Stimulated activated CD8-positive, alpha-beta memory T cell treated with anti-CD3 and anti-CD28 coated beads, Interleukin-2, amount 100 ng/mL, for 1 hour (primary cell): ENCODE measurements at places on chromosomes 6 and 20.

DNA sequence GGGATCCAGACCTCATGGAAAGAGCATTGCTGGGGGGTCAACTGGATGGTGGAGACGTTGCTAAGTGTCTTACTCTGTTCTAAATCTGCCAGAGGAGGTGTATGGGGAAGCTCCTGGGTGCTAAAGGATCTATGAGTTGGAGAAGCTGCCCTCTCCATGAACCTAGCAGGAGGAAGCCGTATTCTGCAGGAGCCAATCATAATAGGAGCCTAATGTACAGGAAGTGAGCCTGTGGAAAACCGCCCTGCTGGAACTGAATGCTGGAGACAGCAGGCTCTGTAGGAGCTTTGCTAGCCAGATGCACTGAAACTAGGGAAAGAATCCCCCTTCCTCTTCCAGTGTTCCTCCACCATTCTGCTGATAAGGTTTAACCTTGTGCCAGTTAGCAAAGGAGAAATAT is 10.9 kb downstream of the CASP8AP2 start:
- DNase-seq = no peak

GRCh38 chr6:144214622-144215401 is 64.5 kb downstream of the STX11 start:
- DNase-seq = no peak

- no peak for DNase-seq
These were observed 50.1 kb downstream of the GRM4 start for GRCh38 chr6:34095741-34096140.

DNA sequence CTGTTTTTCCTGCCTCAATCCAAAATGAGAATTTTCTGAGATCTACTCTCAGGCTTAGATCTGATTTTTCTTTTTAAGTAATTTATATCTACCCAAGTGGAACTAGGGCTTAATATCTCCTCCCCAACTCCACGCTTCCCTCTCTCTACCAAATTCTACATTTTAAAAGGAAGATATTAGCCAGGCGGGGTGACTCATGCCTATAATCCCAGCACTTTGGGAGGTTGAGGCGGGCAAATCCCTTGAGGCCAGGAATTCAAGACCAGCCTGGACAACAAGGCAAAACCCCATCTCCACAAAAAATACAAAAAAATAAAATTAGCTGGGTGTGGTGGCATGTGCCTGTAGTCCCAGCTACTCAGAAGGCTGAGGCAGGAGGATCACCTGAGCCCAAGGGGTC is 61.0 kb downstream of the MTFR2 start:
- no peak for DNase-seq

GRCh38 chr6:163513003-163513402 is 98.5 kb downstream of the QKI start:
- DNase-seq = no peak

DNA sequence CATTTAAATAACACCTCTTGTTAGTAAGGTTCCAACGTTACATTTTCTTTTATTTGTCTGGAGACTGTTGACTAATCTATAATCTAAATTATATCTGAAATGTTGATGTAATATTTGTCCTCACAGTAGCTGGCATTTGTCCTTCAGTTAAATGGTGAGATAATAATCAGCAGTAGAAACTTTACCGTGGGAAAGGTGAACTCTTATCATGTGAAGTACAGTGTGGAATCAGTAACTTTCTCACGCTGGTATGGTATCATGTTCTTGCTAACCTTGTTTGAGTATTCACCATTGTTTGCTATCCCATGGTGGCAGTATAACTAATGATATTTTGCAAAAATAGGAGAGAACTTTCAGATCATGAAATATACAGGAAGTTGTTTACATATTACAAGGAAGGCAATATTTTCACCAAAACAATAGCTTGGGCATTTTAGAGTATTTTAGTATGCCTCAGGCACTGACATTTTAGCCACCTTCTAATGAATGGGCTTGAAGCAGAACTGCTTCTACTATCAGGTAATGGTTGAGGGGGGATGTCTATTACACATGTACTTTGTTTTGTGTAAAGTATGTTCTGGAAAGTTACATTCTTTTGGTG is 4.8 kb downstream of the GMNN start:
- no peak for DNase-seq

GRCh38 chr6:133546098-133546497 is 304.9 kb downstream of the EYA4 start:
- no peak for DNase-seq

DNA sequence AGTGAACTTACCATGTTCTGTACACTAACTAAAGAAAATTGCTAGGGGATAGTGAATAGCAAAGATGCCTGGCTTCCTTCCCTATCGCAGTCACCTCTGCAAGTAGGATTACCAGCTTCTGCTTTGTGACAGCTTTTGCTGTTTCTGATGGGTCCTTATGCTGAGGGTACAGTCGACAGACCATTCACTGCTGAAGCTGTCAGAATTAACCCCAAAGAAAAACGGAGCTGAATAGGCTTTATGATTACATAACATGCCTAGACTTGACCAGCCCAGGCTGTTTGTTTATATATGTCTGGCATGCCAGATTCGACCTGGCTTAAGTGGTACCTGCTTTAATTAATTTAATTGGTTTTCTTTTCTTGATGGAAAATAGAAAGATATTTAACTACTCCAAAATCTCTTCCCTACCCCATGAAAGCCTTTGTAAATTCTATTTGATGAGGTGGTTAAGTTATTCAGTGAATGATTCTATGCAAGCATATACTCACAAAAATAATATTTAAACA is 21.7 kb upstream of the PRELID3B start:
- DNase-seq = no peak

- no peak for DNase-seq
These were observed 81.5 kb downstream of the CEBPB start for GRCh38 chr20:50272030-50272723.

GRCh38 chr20:10490706-10491105 is 55.6 kb downstream of the SLX4IP start:
- DNase-seq = no peak

- no peak for DNase-seq
These were observed 5.3 kb upstream of the COL12A1 start for GRCh38 chr6:75210885-75211739.

DNA sequence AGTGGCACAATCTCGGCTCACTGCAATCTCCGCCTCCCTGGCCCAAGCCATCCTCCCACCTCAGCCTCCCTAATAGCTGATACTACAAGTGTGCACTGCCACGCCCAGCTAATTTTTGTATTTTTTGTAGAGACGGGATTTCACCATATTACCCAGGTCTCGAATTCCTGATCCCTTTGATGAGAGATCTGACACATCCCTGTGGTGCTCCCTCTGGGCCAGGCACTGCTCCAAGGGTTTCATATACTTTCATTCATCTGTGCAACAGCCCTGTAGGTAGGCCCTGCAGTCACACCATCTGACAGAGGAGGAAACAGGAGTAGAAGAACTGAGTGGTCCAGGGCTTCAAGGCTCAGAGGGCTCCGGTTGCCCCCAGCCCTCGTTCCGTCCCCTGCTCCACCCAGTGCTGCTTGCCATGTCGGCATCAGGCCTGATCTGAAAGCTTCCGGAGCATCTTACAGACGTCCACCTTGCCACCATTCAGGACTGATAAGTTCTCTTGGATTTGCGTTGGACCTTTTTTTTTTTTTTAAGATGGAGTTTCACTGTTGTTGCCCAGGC is 3.3 kb downstream of the ZGPAT start:
- no peak for DNase-seq

DNA sequence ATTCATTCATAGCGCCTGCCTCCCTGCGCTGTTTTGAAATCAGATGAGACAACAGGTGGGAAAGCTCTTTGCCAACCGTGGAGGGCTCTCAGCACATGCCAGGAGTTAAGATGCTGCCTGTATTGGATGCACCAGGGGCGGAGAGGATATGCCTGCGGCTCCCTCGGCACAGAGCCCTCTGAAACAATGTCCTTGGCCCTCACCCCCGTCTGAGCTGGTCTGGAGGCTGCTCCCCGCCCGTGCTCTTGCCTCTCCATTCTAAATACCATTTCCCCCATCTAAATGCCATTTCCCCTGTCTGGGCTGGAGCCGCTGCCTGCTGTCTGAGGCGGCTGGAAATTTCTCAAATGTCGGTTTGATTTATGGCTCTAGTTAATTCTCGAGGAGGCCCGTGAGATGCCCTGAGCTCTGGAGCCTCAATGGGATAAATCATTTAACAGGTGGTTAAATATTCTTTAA is 50.8 kb upstream of the MLN start:
- DNase-seq = no peak

DNA sequence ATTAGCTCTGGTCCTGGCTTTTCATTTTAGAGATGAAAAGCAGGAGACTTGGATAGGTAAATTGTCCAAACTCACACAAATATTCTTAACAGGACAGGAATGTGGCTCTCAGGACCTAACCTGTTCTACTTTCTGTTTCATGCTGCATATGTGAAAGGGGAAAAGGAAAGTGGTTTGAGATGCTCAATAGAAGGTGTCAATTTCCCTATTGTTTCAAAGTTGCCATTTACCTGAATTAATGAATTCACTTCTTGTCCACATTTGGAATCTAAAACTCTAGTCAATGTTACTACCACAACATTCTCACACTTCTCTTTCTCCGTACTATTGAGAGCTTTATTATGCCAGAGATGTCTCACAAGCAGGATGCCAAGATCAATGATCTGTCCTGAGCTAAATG is 4.8 kb upstream of the EFHC1 start:
- no peak for DNase-seq

GRCh38 chr20:37991157-37991866 is 41.9 kb downstream of the TTI1 start:
- DNase-seq = no peak

DNA sequence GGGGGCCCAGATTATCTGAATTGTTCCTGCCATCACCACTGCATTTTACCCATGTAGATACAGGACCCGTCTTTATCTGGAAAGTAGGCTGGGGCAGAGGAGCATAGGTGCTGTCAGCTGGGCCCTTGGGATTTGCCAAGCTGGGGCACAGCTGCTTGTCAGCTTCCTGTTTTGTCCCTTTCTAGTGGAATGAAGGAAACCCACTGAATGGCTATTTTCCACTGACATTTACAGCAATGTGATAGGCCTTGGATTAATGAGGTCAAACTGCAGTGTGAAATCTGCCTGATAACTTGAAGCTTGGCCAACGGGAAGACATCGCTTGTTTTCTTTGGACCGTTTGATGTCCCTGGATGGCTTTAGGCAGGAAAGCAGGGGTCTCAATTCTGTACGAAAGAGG is 6.7 kb downstream of the PPP1R16B start:
- no peak for DNase-seq

DNA sequence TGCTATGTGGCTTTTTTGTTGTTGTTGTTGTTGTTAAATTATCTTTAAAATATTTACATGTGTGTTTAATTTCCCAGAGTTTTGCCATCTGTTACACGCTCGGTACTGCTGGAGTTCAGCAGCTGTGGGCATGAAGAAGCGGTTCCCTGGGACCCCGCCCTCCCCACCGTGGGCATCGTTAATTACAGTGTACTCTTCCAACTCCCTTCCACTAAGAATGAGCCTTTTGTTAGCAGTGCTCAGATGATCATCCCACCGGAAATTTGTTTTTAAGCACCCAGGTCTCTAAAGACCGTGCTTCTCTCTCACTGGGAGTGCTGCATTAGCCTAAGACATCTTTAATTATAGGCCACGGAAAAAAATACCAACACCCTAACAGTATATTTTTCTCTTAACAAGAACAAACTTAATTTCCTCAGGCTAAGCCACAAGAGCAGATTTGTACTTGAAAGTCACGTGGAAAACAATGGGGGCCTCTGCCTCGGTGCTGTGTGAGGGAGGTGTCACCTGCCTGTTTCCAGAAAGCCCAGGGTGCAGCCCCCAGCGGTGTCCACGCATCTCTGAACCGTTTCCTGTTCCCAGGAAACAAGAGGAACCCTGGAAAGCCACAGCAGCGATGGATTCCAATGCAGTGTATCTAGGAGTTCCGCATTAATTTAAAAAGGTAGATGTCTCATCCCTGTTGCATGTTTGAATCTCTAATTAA is 113.3 kb upstream of the FRMD1 start:
- no peak for DNase-seq

- peak; percentile 10 for DNase-seq
These were observed 625.4 kb downstream of the QKI start for GRCh38 chr6:164039954-164040375.

DNA sequence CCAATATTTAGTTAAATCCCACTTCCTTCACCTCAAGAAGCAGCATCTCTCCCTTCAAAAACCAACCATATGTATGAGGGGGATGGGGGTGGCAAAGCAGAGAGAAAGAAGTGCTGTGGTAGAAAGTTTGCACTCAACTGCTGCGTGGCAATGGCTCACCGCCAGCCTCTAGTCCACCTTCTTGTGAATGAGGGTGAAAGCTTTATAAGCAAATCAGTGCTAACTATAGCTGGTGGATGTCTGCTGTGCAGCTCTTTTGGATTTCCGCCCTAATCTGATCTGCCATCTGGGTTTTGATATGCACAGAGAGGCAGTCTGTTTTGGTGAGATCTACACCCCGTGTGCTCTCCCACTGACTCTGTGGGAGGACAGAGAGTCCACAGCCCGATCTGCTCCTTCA is 281.2 kb upstream of the SUPT3H start:
- no peak for DNase-seq

DNA sequence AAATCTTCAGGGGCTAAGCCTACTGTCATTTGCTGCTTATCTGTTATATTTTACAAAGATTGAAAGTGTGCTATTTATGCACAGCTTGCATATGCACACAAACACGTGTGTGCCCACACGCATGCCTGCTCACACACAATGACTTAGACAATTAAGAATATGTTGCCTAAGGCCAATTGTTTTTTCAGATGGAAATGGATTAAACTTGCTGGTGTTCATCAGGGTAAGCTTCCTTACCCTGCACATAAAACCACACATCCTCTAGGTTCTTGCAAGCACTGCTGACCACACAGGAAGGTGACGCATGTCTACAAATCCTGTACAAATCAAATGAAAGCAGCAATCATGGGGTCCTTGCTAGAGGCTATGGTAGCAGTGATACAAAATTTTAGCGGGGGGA is 58.4 kb downstream of the GJA10 start:
- DNase-seq = peak; percentile 29

GRCh38 chr6:37125774-37126492 is 44.0 kb upstream of the PIM1 start:
- DNase-seq = no peak

DNA sequence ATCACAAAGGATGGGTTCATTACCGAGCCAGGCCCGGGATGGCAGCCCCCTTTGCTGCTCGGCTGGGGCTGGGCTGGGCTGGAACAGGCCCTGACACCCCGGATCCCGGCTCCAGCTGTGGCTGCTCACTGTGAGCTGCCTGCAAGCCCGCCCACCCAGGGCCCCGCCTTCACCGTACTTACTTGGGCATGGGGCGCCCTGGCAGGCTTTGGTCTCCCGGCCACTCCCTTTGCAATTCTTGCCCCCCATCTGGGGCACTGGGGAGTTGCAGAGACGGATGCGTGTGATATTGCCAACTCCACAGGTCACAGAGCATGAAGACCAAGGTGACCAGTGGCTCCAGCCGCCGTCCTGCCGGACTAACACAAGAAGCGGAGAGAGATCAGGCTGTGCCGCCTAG is 16.7 kb downstream of the THBS2 start:
- DNase-seq = no peak

- no peak for DNase-seq
These were observed 422.9 kb upstream of the PLCB4 start for GRCh38 chr20:8646033-8646441.

DNA sequence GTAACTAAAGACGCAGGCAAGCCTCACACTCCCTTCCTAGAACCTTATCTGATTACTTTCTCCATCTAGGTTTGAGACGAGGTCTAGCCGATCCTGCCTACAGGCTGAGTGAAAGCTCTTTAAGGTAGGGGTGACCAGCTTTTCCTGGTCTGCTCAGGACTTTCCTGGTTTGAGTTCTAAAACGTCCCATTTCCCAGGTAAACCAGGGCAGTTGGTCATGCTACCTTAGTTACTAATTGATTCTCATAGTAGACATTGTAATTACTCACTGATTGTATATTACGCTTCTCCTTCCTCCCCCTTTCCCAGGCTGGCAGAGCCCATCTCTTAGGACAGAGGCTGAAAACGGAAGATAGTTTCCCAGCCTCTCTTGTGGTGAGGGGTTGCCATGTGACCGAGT is 27.9 kb upstream of the RSPO4 start:
- DNase-seq = no peak
